ENCODE measurements at places on chromosomes 13 and 19.

- DNase-seq: no peak
Observed at GRCh38 chr19:2084993-2085720, 11.0 kb downstream of the MOB3A start.

DNA sequence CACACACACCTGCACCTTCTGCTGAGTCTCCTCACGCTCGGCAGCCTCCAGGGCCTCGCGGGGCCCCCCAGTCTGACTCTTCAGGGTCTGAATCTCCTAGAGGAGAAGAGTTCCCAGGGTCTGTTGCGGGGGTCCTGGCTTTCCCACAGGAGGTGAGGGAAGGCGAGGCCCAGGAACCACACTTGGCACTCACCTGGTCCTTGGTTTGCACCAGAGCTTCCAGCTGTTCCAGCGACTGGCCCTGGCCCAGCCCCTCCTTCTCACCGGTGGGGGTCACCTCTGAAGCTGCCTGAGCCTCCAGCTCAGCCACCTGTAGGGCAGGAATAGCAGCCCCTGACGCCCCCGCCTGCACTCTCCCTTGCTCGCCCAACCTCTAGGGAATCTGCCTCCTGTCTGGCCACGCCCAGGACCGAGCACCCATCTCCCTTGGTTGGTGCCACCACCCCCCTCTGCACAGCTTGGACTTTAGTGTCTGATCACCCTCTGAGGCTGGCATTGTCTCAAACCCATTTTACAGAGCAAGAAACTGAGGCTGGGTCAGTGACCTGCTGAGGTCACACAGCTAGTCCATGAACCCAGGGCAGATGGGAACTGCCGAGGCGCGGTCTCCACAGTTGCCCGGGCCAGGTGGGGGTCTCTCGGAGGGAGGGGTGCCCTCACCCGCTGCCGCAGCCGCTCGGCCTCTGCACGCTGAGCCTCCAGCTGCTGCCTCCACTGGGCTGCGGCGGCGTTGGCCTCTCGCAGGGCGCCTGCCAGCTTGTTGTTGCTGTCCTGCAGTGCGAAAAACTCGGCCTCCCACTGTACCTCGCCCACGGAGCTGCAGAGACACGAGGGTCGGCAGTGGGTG is 9.5 kb downstream of the HOMER3 start:
- DNase-seq: no peak

GRCh38 chr13:45861322-45861721 is 9.8 kb upstream of the SIAH3 start:
- no peak for DNase-seq

- DNase-seq: no peak
Observed at GRCh38 chr19:51282335-51282734, 29.1 kb upstream of the IGLON5 start.

DNA sequence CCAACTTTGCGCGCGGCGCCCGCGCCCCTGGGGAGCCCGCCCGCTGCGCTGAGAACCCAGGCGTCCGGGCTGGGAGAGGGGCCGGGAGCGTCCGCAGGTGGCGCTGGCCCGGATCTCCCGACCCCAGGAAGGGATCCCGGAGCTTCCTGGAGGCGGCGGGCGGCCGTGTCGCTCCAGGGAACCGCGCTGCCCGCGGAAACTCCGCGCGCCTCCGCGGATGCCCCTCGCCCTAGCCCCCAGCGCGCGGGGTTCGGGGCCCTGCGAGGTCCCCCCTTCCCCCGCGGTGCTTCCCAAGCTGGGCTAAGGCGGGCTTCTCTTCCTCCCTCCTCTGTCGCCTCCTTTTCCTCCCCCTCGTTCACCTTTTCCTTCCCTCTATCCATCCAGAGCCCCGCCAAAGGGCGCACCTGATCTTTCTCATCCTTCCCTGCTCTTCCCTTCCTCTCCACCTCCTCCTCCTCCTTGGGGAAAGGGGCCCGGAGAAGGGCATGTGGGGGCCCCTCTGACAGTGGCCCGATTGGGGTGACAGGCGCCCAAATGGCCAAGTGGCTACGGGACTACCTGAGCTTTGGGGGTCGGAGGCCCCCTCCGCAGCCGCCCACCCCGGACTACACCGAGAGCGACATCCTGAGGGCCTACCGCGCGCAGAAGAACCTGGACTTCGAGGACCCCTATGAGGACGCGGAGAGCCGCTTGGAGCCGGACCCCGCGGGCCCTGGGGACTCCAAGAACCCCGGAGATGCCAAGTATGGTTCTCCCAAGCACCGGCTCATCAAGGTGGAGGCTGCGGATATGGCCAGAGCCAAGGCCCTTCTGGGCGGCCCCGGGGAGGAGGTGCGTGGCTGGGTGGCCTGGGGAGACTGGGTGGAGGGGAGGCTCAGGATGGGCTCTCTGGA is 710 bp downstream of the SHD start:
- no peak for DNase-seq

- DNase-seq: no peak
Observed at GRCh38 chr13:39091586-39091985, 53.3 kb downstream of the NHLRC3 start.

DNA sequence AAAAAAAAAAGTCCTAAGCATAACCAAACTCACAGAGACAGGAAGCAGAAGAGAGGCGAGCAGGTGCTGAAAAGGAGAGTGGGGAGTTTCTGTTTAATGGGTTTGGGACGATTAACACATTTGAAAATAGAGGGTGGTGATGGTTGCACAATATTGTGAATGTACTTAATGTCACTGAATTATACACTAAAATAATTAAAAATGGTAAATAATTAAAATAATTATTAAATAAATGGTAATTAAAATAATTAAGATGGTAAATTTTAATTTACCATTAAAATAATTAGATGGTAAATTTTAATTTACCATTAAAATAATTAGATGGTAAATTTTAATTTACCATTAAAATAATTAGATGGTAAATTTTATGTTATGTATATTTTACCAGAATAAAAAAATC is 74.8 kb upstream of the XPO4 start:
- DNase-seq: no peak

GRCh38 chr13:67651908-67652465 is 421.9 kb upstream of the PCDH9 start:
- peak; percentile 6 for DNase-seq

DNA sequence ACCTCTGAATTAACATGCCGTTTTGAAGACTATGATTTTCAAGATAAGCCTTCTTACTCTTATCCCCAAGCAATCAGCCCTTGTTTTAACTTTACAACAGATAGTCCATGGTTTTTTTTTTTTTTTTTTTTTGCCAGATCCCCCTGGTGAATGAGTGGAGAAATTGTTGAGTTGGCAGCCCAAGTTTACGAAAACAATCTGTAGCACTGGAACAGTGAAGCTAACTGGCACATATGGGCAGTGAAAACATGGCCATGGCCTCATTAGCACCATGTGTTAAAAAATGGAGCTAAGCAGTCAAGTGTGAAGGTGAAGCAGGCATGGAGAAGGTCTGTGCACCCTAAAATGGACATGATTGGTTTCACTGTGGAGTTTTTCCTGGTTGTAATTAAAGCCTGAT is 812.1 kb upstream of the MIR17HG start:
- DNase-seq: no peak

- no peak for DNase-seq
Observed at GRCh38 chr13:75025956-75026355, 456.0 kb downstream of the TBC1D4 start.

GRCh38 chr13:95656386-95657015 is 12.0 kb upstream of the DZIP1 start:
- DNase-seq: no peak

GRCh38 chr19:28170066-28170465 is 1042.9 kb downstream of the UQCRFS1 start:
- DNase-seq: no peak

DNA sequence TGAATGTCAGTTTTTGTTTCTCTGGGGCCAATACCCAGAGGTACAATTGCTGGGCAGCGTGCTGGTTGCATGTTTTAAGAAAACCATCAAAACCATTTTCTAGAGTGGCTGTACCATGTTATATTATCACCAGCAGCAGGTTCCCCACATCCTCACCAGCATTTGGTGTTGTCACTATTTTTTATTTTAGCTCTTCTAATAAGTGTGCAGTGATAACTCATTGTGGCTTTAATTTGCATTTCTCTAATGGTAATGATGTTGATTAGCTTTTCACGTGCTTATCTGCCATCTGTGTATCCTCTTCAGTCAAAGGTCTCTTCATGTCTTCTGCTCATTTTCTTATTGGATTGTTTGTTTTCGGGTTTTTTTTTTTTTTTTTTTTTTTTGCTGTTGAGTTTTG is 21.9 kb downstream of the PAK4 start:
- no peak for DNase-seq

DNA sequence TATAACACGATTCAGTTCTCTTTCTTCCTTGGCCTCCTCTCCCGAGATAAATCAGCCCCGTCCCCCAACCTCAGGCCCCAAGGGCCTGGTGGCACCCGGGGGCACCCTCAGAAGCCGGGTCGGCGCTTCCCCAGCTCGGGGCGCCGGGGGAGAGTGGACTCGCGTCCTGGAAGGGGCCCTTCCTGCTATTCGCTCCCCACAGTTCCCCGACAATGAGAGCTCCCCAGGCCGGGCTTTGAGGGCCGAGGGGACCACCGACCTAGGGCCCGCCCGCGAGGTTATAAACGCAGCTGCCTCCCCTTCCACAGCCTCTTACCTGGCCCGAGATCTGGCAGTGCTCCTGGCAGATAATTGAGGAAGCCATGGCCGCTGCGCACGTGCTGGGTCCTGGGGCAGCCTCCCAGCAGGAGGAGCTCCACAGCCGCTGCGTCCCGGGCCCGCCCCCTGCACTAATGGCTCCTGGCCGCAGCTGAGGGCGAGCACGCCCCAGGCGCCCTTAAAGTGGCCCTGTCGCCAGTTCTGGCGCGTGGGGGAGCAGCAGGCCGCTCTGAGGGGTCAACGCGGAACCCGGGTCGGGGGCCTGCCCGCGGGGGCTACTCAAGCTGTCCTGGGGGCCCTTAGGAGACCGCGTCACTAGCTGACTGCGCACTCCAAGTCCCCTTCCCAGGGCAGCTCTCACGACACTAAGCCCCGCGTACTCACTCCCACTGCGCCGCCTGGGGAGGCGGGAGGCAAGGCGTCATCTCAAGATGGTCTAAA is at the start of gene SOHLH2:
SOHLH2 (minus strand) TSS at position 394 of the 759 bp plus-strand sequence; CDS start at position 364, 30 bp downstream.
- no peak for DNase-seq

GRCh38 chr13:76969488-76970365 is 21.4 kb downstream of the ACOD1 start:
- DNase-seq: no peak

GRCh38 chr13:61463024-61463423 is 47.4 kb upstream of the PCDH20 start:
- DNase-seq: no peak

DNA sequence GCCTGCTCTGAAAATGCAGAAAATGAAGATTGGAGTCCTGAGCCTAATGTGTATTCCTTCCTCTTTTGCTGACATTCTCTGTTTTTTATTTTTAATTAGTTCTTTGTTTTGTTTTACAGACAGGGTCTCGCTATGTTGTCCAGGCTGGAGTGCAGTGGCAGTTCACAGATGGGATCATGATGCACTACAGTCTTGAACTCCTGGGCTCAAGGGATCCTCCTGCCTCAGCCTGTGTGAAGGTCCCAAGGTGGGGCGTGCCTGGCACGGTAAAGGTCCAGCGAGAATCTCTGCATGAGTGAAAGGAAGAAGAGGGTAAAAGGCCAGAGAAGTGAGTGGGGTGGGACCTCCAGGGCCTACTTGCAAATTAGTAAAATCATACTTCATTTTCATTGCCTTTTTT is 34.3 kb upstream of the DGKH start:
- no peak for DNase-seq

GRCh38 chr13:26599860-26600259 is 42.4 kb downstream of the WASF3 start:
- no peak for DNase-seq

DNA sequence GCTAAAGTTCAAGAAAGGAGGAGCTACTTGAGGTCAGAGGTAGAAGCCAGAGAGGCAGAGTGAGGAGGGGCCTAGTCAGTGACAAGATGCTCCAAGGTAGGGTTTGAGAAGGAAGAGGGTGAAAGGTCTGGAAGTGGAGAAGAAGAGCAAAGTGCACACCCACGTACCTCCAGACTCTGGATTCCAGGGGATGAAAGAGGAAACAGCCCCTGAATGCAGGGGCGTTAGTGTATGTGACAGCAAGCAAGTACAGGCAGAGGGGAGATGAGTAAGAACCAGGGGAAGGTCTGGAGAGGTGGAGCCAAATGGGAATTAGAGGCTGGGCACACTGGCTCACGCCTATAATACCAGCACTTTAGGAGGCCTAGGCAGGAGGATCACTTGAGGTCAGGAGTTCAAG is 8.7 kb downstream of the RPS28 start:
- no peak for DNase-seq

- DNase-seq: no peak
Observed at GRCh38 chr13:100533588-100534041, 55.0 kb downstream of the GGACT start.

GRCh38 chr19:10461047-10461949 is 41.0 kb downstream of the PDE4A start:
- DNase-seq: peak; percentile 72

DNA sequence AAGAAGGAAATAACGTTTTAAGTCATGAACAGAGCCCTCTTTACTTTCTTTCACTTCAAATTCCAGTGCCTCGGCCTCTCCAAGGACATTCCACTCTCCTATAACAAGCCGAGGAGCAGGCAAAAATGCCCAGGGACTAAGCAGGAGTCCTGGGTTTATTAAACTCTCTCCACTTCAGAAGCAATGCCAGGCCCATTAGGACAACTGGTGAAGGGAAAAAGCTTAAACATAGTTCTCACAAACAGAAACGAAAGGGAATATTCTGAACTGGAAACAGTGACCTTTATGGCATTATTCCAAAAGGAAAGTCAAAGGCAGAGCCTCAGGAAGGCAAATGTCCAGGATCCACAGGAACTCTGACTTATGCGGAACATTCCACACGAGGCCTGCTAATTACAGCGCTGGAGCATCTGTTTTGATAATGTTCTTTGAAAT is 30.9 kb upstream of the MED4 start:
- DNase-seq: peak; percentile 37

GRCh38 chr13:27039171-27039701 is 132.4 kb downstream of the USP12 start:
- no peak for DNase-seq

- DNase-seq: no peak
Observed at GRCh38 chr19:38266981-38267597, 2.7 kb downstream of the SPINT2 start.

GRCh38 chr13:104485571-104485970 is 1419.4 kb upstream of the SLC10A2 start:
- DNase-seq: no peak

- DNase-seq: no peak
Observed at GRCh38 chr19:23118400-23118799, 1.6 kb downstream of the ZNF730 start.

GRCh38 chr19:7257148-7258040 is 36.8 kb downstream of the INSR start:
- no peak for DNase-seq

DNA sequence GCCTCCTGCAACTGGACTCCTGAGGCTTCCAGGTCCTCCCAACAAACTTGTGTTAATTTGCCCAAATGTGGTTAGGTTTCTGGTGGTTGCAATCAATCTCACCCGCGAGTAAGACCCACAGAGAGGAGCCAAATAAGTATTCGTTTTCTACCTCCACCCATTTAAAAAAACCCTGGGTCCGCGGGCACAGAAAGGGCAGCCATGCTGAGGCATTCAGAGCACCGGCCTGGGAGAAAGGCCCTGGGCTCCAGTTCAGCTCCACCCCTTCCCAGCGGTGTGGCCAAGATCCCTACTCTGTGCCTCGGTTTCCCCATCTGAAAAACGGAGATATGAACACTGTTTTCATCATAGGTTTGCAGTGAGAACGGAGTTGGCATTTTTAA is 56.9 kb downstream of the PEPD start:
- no peak for DNase-seq

- no peak for DNase-seq
Observed at GRCh38 chr13:37273836-37274235, 168.4 kb upstream of the CSNK1A1L start.

Data from right lung (tissue), 10 donors.